ENCODE measurements at places on chromosomes 7 and 10.

DNA sequence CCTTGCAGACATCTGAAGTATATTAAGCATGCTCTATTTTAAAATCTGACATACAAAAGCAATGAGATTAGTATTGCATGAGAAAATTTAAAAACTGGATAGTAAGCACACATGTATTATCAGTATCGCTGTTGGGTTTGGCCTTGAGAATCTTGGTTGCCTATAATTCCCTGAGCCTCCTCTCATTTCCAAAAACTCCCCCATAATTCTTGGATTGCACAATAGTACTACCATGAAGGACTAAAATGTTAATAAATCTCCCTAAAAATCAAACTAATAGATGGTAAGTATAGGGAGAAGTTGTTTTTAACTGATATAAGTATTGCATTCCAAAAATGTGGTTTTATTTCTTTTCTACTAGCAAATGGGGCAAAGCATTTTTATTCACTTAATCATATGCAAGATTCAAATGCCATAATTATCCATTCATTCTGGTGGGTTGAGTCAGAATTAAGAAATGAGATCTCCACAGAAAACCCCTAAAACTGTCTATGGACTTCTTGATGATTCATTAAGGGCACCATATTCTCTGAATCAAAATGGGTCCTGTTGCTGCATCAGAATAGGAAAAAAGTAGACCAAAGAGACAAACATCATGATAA, 10.3 kb upstream of the VIM start:
- no peak for DNase-seq

DNA sequence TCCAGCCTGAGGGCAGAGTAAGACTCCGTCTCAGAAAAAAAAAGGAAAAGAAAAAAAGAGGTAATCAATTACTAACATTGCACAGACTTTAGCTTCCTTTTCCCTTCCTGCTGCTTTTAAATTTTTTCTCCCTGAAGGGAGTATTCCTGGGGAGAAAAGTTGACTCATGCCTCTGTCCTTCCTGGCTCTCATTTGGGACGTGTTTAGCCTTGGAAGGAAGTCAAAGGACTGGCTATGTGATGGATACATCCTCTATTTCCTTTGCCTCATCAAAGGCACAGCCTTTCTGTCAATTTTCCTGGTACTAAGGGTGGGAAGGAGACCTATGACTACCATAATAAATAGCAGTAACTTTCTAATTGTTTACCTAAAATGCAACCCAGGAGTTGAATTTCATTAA, 77.6 kb downstream of the ITGA8 start:
- DNase-seq = no peak

GRCh38 chr7:50308203-50308531, 3.7 kb downstream of the IKZF1 start:
- DNase-seq = no peak

GRCh38 chr7:118517275-118517674, 292.8 kb downstream of the ANKRD7 start:
- no peak for DNase-seq

DNA sequence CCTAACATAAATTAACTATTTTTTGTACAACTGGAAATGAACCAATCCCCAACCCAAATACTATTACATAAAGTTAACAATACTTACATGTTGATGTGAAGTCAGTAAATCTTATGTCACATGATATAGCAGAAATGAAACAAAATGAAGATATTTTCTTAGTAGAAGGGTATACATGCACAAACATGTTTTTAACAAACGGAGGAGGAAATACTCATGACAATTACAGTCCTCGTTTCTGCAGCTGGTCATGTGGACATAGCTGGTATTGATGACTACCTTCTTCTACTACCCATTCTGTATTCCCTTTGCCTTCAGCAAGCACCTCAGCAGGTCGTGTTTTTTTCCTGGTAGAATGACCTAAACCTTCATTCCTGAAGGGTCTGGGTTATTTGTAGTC, 252.3 kb downstream of the HTR7 start:
- no peak for DNase-seq
